ENCODE measurements at places on chromosomes 12 and 14. TPM values are rescaled to one million over a fixed set of nuclear protein-coding genes. Genes with fewer than 3 reads are reported as not detected.

DNAJC22 gene
- 0.16 TPM for total RNA-seq

LALBA gene
- total RNA-seq: not detected

CRADD gene
- 12.3 TPM for total RNA-seq

RDH5 gene
- 4.2 TPM for total RNA-seq

ERH gene
- 421 TPM for total RNA-seq

DNA sequence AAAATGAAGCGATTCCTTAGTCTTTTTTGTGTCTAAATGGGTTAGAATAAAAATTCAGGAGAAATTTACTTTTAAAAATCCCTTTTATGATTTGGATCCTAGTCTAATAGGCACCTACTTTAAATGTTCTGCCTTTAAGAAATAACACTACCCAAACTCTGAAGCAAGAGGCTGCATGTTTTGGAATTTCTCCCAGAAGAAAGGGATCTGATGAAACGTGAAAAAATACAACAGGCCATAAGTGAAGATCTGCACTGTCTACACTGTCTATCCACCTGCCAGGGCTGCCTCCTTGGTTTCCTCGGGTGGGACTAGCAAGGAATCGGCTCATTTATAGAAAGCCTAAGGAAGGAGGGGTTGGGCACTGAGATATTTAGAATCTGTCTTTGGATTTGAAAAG, 22.1 kb downstream of the ACVR1B start:
- DNase-seq: no peak

DNA sequence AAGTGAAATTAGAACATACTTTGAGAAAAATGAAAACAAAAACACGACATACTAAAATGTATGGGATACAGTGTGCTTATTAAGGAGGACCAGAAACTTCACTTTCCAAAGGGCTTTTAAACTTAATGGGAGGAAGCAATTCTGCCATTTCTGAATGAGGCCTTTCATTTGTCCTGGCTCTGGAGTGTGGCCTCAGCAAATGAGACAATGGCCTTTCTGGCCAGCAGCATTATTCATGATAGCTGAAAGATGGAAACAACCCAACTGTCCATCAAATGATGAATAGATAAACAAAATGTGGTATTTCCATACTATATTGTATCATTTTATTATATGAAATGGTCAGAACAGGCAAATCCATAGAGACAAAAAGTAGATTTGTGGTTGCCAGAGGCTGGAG, 338.6 kb downstream of the CEP128 start:
- no peak for DNase-seq

GRCh38 chr12:115810122-115810901, 467.2 kb downstream of the MED13L start:
- no peak for DNase-seq

- DNase-seq: no peak
Measured at GRCh38 chr12:57049119-57049446, 846 bp downstream of the MYO1A start.

GRCh38 chr12:96486751-96487613, 2.4 kb upstream of the CFAP54 start:
- no peak for DNase-seq

GRCh38 chr14:22122829-22123560, 449.4 kb upstream of the OR4E1 start:
- DNase-seq: no peak

- no peak for DNase-seq
Measured at GRCh38 chr12:402029-402389, 565 bp downstream of the CCDC77 start.

GRCh38 chr14:92719421-92719820, 29.0 kb downstream of the LGMN start:
- DNase-seq: no peak

DNA sequence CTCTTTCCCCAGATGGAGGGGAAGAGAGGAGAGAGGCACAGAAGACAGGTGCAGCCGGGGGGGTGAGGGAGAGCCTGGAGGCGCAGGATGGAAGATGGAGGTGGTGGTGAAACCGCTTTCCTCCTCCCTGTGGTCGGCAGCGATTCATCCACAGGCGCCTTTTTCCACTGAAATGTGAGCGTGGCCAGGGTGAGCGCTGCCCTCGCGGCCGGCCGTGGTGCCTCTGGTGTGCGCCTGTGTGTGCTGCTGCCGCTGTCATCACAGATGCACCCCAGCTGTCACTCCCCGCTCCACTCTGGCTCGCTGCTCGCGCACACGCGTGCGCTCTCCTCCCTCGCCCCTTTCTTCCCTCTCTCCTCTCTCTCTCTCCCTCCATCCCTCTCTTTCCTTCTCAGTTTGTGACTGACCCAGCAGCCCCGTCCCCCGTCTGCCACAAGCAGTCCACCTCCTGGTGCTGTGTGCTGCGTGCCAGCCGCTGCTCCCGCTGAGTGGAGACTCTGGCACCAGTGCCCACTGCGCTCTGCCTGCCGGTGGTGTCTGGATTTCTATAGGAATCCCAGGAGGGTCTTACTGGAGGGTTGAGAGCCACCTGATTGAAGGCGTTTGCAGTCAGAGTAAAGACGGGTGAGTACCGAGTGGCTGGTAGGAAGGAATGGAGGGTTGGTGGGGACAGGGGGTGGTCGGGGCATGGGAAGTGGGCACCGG, at the start of gene LRTM2:
LRTM2 (plus strand) TSS at position 375 of the 705 bp plus-strand sequence. CDS start 7,584 bp downstream, outside the sequence.
- no peak for DNase-seq

DNA sequence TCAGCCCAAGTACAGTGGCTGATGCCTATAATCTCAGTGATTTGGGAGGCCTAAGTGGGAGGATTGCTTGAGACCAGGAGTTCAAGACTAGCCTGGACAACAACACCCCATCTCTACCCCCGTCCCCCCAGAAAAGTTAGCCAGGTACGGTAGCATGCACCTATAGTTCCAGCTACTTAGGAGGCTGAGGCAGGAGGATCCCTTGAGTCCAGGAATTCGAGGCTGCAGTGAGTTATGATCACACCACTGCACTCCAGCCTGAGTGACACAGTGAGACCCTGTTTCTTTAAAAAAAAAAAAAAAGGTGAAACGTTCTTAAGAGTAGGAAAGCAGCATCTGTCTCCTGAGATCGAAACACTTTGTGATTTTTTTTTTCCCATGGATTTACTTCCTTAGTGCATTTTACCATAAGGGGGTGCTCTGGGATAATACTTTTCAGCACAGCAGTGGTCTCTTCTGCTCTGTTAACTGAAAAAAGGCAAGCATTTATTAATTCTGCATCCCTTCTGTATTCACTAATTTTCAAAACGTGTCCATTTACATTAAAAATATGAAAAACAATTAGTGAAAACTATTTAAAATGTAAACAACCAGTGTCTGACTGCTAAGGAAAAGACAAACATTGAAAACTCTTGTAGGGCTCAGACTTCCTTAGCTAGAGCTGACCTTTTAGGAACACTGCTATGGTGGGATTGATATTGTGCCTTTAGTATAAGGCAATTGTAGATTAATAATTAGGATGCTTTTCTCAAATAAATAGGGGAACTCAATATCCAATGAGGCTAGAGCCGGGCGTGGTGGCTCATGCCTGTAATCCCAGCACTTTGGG, 31.2 kb upstream of the USP44 start:
- DNase-seq: no peak

- DNase-seq: no peak
Measured at GRCh38 chr12:132354982-132355680, 25.7 kb upstream of the GALNT9 start.

Data from activated T-helper 1 cell treated with anti-CD3 and anti-CD28 coated beads, Interleukin-12 subunit alpha, Interleukin-12 subunit beta, Interleukin-2, Interleukin-4 antibody, amounts not matched to agents 30 ng/mL and 10 ng/mL and 1 ng/mL, durations not matched to agents 14 hours and 24 hours and 36 hours (primary cell).